ENCODE measurements at places on chromosomes 13 and 19. TPM values are rescaled to one million over a fixed set of nuclear protein-coding genes. Genes with fewer than 3 reads are reported as not detected.

PSG11 gene
- total RNA-seq, result not detected

C19orf67 gene
- total RNA-seq, result not detected

ZNF284 gene
- total RNA-seq, result 5.2 TPM

DNA sequence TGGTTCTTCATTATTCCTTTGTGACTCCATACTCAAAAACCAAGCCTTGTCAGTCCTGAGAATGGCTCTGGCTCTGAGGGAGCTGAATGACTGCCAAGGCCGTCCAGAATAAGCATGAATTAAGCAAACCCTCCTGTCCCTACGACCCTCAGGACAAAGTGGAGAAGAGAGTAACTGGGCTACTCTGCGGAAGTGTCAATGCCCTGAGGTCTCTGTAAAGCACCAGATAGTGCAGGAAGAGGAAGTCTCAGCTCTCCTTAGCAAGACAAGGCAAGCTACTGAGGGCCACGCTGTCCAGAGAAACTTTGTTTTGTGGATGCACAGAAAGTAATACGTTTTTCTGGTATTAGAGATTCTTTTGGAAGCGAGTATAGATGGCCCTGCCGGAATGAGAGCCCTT lies 94.1 kb downstream of the RNASEH2B start:
- H3K4me3 ChIP-seq, result no peak overlapping the region
- H3K4me1 ChIP-seq, result peaks cover 20% of the 10 kb centered on the region
- no peak for DNase-seq
- H3K27me3 ChIP-seq, result no peaks in the 10 kb centered on the region

- peaks cover 16% of the 10 kb centered on the region for H3K27me3 ChIP-seq
- no peaks in the 10 kb centered on the region for H3K4me1 ChIP-seq
- H3K27ac ChIP-seq, result no peak within 1 kb of the TSS
These were observed at the start of gene DENND1C for GRCh38 chr19:6481541-6482342. DENND1C (minus strand) TSS chr19:6481787; CDS start chr19:6481695, 92 bp downstream.

GRCh38 chr19:29016926-29017760 lies 195.8 kb downstream of the UQCRFS1 start:
- DNase-seq, result no peak
- H3K27ac ChIP-seq, result no peak overlapping the region
- H3K4me3 ChIP-seq, result no peak overlapping the region
- H3K36me3 ChIP-seq, result no peaks in the 10 kb centered on the region

DNA sequence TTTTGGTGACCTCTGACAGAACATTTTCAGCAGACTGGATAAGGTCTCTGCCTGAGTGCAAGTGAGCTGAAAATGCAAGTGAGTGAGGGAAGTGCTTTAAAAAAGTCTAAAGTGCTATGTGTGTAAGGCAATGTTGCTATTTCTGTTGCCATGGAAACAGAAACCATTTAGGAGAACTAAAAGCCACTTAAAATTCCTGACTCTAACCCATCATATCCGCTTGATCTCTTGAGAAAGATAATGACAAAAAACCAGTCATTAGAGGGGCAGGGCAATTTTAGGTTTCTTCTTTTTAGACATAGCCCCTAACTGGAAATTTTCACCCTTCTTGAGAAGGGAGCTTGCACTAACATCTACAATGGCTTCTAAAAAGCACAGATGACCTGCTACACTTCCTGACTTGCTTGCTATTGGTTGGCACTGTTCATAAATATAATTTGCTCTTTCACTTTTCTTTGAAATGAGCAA lies at the start of gene CYSLTR2:
Gene CYSLTR2, plus strand, starts transcription at position 458 of the 468 bp plus-strand sequence. CDS start 52,889 bp downstream, outside the sequence.
- no peaks in the 10 kb centered on the region for H3K36me3 ChIP-seq
- H3K27me3 ChIP-seq, result no peaks in the 10 kb centered on the region
- DNase-seq, result no peak
- H3K4me3 ChIP-seq, result peak within 1 kb of the TSS; percentile 64
- H3K4me1 ChIP-seq, result peaks cover 23% of the 10 kb centered on the region

DNA sequence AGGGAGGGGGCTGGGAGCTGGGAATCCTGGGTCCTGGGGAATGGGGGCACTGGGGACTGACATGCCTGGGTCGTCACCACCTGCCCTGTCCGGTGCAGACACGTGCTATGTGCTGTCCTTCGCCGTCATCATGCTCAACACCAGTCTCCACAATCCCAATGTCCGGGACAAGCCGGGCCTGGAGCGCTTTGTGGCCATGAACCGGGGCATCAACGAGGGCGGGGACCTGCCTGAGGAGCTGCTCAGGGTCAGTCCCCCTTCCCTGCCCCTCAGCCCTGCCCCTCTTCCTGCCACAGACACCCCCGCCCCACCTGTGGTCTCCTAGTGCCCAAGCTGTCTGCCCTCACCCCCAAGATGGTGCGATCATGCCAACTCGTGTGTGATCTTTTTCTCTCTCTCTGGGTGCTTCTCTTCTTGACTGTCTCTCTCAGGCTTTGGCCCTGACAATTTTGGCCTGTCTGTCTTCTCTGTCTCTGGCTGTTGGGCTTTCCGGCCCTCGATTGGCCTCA lies 5.0 kb downstream of the CYTH2 start:
- H3K4me1 ChIP-seq, result no peaks in the 10 kb centered on the region
- H3K36me3 ChIP-seq, result peaks cover 19% of the 10 kb centered on the region
- no peak overlapping the region for H3K4me3 ChIP-seq
- DNase-seq, result no peak

- H3K27me3 ChIP-seq, result no peaks in the 10 kb centered on the region
- no peak overlapping the region for H3K27ac ChIP-seq
- DNase-seq, result no peak
- H3K4me1 ChIP-seq, result peaks cover 15% of the 10 kb centered on the region
These were observed 205.4 kb downstream of the PDS5B start for GRCh38 chr13:32791545-32792172.

- no peak overlapping the region for H3K27ac ChIP-seq
- H3K4me1 ChIP-seq, result no peaks in the 10 kb centered on the region
- no peaks in the 10 kb centered on the region for H3K36me3 ChIP-seq
- H3K27me3 ChIP-seq, result no peaks in the 10 kb centered on the region
- no peak for DNase-seq
These were observed 1082.6 kb downstream of the EFNB2 start for GRCh38 chr13:105452895-105453294.

- DNase-seq, result no peak
- H3K36me3 ChIP-seq, result no peaks in the 10 kb centered on the region
- H3K27me3 ChIP-seq, result no peaks in the 10 kb centered on the region
- no peaks in the 10 kb centered on the region for H3K4me1 ChIP-seq
- no peak overlapping the region for H3K27ac ChIP-seq
- H3K4me3 ChIP-seq, result no peak overlapping the region
These were observed 26.8 kb upstream of the ACOD1 start for GRCh38 chr13:76921516-76921915.

DNA sequence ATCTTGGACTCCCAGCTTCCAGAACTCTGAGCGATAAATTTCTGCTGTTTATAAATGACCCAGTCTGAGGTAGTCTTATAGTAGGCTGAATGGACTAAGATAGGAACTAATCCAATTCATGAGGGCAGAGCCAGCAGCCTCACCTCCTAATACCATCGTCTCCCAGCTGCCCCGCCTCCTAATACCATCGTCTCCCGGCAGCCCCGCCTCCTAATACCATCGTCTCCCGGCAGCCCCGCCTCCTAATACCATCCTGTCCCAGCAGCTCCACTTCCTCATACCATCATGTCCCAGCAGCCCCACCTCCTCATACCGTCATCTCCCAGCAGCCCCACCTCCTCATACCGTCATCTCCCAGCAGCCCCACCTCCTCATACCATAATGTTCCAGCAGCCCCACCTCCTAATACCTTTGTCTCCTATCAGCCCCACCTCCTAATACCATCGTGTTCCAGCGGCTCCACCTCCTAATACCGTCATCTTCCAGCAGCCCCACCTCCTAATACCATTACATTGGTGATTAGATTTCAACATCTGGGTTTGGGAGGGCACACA lies 2.4 kb upstream of the ARGLU1 start:
- DNase-seq, result no peak
- peaks cover 5% of the 10 kb centered on the region for H3K36me3 ChIP-seq
- H3K4me3 ChIP-seq, result peak overlapping the region; percentile 80
- H3K27me3 ChIP-seq, result no peaks in the 10 kb centered on the region

GRCh38 chr13:113657851-113658741 lies at the start of gene ATP4B:
ATP4B (minus strand) TSS chr13:113658198; CDS start chr13:113658144, 54 bp downstream.
- H3K4me3 ChIP-seq, result no peak within 1 kb of the TSS
- peak; percentile 70 for DNase-seq
- H3K27me3 ChIP-seq, result no peaks in the 10 kb centered on the region
- H3K4me1 ChIP-seq, result peaks cover 9% of the 10 kb centered on the region
- no peak within 1 kb of the TSS for H3K27ac ChIP-seq
- H3K36me3 ChIP-seq, result no peaks in the 10 kb centered on the region

Data from type B pancreatic cell (in vitro differentiated cells).